Vagina (tissue), 2 donors: ENCODE measurements at places on chromosomes 1 and 21.

GRCh38 chr1:103142461-103142860 is 34.1 kb upstream of the COL11A1 start:
- no peak for DNase-seq

DNA sequence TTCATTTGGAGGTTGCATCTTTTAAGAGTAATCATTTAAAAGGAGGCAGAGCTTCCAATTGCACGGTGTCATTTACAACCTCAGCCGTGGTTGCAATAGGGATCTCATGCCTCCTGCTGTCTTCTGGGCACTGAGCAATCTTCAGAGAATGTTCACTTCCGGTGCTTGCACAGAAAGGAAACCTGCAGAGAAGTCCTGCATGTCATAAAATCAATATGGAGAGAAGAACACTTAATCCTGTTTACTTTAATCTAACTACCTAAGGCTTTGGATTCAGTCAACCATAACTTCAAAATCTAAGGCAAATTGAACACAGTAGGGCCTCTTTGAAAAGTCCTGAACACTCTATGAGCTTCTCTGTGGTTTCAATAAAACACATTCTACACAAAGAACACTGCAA is 11.3 kb upstream of the MAP10 start:
- no peak for DNase-seq

DNA sequence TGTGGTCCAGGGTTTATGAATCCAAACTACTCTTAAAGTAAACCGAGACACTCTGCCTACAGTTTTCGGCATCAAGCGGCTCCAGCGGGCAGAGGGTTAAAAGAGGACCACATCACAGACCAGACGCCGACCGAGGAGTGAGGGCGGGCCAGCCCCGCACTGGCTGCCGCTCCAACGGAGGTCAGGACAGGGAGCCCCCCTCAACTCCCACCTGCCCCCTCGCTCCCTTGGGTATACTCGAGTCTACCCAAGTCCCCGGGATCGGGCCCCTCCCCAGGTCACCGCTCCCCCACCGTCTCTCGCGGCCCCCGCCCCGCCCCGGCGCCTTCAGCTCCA is 312 bp downstream of the ARNT start:
- DNase-seq, result no peak

DNA sequence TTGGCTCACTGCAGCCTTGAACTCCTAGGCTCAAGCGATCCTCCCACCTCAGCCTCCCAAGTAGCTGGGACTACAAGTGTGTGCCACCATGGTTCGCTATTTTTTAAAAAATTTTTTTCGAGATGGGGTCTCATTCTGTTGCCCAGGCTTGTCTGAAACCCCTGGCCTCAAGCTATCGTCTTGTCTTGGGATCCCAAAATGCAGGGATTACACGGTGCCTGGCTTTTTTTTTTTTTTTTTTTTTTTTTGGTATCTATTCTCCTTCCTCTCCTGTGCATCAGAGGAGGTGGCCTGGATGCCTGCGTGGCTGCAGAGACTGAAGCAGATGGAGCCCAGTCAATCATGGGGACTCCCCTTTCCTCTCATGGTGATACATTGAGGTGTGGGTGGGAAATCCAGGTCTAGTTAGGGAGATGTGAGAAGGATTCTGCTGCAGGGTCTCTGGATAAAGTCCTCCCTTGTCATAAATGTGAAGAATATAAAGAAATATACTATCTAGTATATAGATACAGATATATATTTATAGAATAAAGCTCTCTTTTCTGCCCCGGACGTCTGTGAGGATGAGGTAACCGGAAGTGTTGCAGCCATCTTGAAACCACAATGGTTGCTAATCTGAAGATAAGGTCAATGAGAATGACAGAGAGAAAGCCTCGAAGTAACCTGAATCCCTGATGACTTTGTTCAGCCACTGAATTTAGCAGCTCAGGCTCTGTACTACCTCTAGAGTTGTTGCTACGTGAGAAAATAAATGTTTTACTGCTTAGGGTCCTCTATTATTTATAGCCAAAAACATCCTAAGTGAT is 19.5 kb upstream of the RGSL1 start:
- no peak for DNase-seq

DNA sequence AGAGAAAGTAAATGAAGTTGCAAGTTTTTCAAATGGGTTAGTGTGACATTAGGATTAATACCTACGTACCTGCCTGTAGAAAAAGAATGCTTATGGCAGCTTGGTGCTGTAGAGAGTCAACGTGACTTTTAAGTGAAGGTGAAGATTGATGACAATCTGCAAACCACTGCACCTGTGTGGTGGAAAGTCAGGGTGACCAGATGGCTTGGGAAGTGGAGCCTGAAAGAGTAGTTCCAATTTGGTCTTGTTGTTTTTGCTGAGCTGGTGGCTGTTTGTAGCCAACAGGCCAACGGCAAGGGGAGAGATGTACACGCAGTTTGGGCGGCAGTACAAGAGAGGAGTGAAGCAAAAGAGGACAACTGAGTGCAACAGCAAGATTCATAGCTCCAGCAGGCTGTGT is 78.1 kb upstream of the JAK1 start:
- no peak for DNase-seq

- DNase-seq, result no peak
These were observed 231.7 kb upstream of the B3GALT2 start for GRCh38 chr1:193417945-193418744.

GRCh38 chr1:87647430-87648177 is 318.9 kb downstream of the LMO4 start:
- no peak for DNase-seq

- DNase-seq, result no peak
These were observed 321.2 kb upstream of the LYPLAL1 start for GRCh38 chr1:218852527-218852926.

DNA sequence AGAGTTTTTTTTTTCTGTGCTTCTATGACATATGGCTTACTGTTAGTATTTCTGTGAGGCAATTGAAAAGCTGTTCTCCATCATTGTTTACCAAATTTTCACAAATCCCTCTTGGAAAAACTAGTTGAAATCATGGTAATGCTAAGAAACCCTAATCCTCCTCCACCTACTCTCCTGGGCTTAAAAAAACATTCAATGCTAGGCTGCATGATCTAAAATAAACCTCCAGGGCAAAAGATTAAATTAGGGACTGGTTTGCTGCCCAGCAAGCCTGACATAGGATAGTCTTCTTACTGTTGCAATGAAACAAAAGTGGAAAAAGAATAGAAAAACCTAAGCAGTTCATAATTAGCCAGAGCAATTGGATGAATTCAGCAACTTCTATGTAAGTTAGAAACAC is 16.1 kb downstream of the C1orf52 start:
- no peak for DNase-seq

DNA sequence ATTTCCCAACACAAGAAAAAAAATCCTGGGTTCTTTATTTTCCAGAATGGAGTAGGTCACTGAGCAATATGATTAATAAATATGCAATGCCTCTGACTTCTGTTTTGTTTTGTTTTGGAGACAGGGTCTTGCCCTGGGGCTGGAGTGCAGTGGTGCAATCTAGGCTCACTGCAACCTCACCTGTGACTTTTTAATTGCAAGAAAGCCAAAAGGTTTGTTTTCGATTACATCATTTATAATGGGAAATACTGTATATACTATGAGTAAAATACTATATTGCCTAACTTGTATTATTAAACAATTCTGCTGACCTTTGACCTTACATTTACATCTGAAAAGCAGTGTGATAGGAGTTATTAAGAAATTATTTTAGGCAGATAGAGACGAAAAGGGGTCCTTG is 11.6 kb upstream of the CD46 start:
- DNase-seq, result no peak

DNA sequence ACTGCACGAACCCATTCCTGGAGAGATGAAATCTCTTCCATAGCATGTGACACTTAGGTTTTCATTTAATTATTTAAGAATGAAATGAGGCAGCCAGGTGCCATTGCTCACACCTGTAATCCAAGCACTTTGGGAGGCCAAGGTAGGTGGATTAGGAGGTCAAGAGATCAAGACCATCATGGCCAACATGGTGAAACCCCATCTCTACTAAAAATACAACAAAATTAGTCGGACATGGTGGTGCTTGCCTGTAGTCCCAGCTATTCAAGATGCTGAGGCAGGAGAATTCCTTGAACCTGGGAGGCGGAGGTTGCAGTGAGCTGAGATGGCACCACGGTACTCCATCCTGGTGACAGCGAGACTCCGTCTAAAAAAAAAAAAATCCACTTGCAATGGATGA is 17.8 kb downstream of the L1TD1 start:
- DNase-seq, result no peak

DNA sequence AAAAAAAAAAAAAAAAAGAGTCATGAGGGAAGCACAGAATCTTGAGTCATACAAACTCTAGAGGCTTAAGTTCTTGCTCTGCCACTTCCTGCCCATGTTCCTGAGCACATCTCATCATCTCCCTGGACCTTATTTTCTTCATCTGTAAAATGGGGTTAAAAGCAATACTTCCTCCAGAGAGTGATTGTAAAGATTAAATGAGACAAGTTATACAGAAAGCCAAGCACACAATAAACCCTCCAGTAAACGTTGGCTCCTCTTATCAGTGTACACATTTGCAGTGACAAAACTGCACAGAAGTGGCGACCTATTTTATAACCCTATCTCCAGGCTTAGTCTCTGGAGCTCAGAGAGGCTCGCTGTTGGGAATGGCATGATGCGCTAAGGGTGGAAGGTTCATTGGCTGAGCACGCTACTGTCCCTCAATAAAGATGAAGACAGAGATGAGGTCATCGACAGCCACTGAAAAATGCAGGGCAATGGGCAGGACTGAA is 82.1 kb downstream of the RRAGC start:
- no peak for DNase-seq

DNA sequence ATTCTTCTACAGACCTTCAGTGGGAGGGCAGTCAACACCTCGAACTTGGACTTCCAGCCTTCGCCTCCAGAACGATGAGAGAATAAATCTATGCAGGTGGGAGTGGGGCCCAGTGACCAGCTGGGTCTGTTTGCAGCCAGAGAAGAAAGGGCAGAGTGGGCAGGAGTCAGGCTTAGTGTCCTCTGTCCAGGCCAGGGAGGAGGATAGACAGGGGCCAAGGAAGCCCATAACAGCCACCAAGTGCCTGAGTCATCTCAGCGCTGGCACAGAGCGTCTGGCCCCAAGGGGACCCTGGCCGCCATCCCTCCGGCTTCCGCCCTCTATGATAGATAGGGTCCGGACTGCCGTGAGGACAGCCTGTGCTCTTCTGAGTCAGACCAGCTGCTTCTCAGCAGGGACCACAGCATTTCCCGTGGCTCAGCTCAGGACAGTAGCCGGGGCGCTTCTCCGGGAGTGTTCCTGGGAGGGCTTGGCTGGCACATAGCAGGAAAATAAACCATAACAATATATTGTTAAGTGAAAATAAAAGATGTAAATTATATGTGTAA is 133.1 kb upstream of the C1orf174 start:
- no peak for DNase-seq

GRCh38 chr21:19590044-19590443 is 1186.5 kb upstream of the TMPRSS15 start:
- DNase-seq, result no peak

GRCh38 chr1:60279798-60280197 is 206.2 kb upstream of the C1orf87 start:
- no peak for DNase-seq

DNA sequence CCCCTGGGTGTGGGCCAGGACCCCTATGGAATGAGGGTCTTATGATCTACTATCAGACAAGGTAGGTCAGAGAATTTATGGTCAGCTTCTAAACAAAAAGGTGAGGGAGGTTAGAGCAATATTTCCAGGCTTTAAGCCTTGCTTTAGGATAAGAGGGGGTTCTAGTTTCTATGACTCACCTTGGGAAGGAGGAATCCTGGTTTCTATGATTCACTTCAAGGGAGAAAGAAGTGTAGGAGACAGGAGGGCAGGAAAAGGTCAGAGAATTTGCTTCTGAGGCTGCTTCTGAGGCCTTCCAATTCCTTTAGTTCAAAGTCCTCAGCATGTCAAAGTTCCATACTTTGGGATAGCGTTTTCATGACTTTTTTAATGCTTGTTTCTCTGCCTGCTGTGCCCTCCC is 35.2 kb downstream of the RGL1 start:
- no peak for DNase-seq

- no peak for DNase-seq
These were observed 6.4 kb upstream of the EDN2 start for GRCh38 chr1:41490911-41491310.

GRCh38 chr1:229210844-229211243 is 60.1 kb upstream of the RAB4A start:
- no peak for DNase-seq

DNA sequence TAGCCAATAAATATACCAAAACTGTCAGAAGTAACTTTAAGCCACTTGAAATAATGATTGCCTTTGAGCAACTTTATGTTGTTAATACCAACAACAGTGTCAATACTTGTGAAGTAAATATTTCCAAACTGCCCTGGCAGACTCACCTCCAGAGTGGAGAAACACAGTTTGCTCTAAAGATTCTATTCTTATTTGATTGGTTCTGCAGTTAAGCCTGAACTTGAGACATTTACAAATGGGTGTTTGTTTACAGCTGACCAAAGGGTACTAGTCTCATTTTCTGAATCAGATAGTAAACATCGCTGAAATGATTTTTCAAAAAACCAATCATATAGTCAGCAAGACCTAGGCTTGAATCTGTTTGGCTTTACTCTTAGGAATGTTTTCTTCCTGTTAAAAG is 1.3 kb upstream of the MYOC start:
- DNase-seq, result no peak

GRCh38 chr1:32775640-32776337 is 41.4 kb downstream of the YARS1 start:
- no peak for DNase-seq

DNA sequence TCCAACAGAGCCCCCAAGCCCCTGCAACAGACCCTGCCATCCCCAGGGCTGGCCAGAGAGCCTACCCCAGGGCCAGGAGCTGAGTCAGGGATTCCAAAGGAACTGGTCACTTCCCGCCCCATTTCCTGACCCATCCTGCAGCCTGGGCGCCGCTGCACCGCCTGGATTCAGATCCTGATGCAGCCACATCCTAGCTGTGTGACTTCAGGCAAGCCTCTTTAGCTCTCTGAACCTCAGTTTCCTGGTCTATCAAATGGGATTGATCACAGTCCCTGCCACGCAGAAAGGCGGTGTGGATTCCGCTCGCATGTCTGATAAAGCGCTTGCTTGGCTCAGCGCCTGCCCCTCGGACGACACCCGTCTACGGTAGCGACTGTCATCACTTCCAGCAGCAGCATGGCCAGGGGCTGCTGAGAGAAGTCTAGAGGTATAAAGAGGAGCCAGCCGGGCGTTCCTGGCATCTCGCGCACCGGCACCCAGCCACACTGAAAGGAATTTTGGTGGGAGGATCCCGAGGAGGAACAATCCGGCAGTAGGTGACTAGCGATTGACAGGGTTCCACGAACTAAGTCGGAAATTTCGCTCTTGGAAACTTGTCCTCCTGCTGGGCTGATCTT is 10.1 kb downstream of the EPHA2 start:
- no peak for DNase-seq

- DNase-seq, result no peak
These were observed 210.3 kb downstream of the SETD4 start for GRCh38 chr21:35850029-35850428.

- no peak for DNase-seq
These were observed 14.0 kb upstream of the SYNC start for GRCh38 chr1:32716312-32717148.

DNA sequence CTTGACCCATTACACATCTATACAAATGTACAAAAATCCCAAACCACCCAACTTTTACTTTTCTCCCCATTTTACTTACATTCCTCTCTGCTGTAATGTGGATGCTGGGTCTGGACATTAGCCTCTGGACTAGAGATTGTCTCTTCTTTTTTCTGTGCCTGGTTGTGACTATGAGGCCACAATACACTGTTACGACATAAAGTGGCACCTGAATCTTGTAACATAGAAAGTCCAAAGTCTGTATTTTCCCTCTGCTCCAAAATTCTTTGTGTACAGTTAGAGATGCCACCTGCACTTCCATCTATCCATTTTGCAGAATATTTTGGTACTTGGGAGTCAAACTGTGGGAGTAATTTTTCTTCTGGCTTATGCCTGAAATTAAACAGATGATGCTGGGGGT is 22.7 kb downstream of the C21orf91 start:
- DNase-seq, result no peak
